Smooth muscle cell of bladder (primary cell): ENCODE measurements at places on chromosomes 16 and 17. TPM values are rescaled to one million over a fixed set of nuclear protein-coding genes. Genes with fewer than 3 reads are reported as not detected.

Gene COX10
- total RNA-seq, result 10.2 and 11.0 TPM in 2 replicates

Gene CPNE7
- total RNA-seq, result 3.6 and 4.0 TPM in 2 replicates

Gene MT1M
- 0.74 and 2.1 TPM in 2 replicates for total RNA-seq

Gene TIMP2
- 44.7 and 79.5 TPM in 2 replicates for total RNA-seq

Gene CLCN7
- total RNA-seq, result 50.6 and 91.4 TPM in 2 replicates

Gene CISD3
- total RNA-seq, result 3.1 and 4.7 TPM in 2 replicates

Gene CES3
- 0.14 and 0.28 TPM in 2 replicates for total RNA-seq

Gene CD19
- not detected in 2 replicates for total RNA-seq

Gene ITGB4
- total RNA-seq, result 0.28 TPM in 2 replicates

Gene TEKT1
- not detected in 2 replicates for total RNA-seq

Gene PDILT
- total RNA-seq, result not detected in 2 replicates

Gene FOXJ1
- not detected in 2 replicates for total RNA-seq
